ENCODE measurements at places on chromosomes 11 and 22.

DNA sequence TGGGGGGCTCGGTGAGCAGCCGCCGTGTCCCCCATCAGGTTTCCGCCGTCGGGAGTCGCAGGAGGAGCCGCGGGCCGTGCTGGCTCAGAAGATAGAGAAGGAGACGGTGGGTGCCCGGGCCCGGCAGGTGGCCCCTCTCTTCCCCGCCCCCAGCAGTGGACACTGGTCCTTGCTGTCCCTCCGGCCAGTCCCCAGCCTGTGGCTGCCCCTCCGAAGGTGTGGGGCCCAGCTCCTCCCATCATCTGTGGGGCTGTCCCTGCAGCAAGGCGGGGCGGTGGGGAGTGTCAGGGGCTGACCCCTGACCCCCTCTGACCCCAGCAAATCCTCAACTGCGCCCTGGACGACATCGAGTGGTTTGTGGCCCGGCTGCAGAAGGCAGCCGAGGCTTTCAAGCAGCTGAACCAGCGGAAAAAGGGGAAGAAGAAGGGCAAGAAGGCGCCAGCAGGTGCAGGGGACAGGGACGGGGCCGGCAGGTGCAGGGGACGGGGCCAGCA lies 15.3 kb downstream of the EPS8L2 start:
- H3K4me3 ChIP-seq: no peak overlapping the region
- H3K27ac ChIP-seq: peak overlapping the region; percentile 19
- H3K36me3 ChIP-seq: peaks cover 54% of the 10 kb centered on the region
- no peak for DNase-seq
- peaks cover 47% of the 10 kb centered on the region for H3K4me1 ChIP-seq
- peaks cover 35% of the 10 kb centered on the region for H3K27me3 ChIP-seq

- H3K27me3 ChIP-seq: no peaks in the 10 kb centered on the region
- H3K4me3 ChIP-seq: no peak overlapping the region
- H3K36me3 ChIP-seq: peaks cover 52% of the 10 kb centered on the region
- DNase-seq: no peak
- H3K27ac ChIP-seq: no peak overlapping the region
Observed at GRCh38 chr22:46795845-46796565, 33.6 kb downstream of the TBC1D22A start.

DNA sequence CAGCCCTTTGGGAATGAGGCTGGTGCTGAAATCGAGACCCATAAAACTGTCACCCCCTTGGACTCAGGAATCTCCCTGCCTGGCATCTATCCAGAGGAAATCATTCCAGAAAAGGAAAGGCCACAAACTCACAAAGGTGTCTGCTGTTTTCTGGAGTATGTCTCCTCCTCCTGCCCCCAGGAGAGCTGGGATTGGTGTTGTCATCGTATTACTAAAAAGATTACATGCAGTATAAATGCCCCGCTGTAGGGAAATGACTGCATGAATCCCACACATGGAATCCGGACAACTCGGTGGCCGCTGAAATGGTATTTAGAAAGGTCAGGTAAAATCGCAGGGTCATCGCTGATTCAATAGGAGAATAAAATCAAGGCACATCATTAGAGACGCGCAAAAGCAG lies 18.9 kb upstream of the RFPL3 start:
- H3K36me3 ChIP-seq: no peaks in the 10 kb centered on the region
- H3K27ac ChIP-seq: no peak overlapping the region
- H3K4me3 ChIP-seq: no peak overlapping the region
- peaks cover 10% of the 10 kb centered on the region for H3K27me3 ChIP-seq
- no peak for DNase-seq
- no peaks in the 10 kb centered on the region for H3K4me1 ChIP-seq

GRCh38 chr22:24156913-24157821 lies 24.1 kb upstream of the SUSD2 start:
- no peaks in the 10 kb centered on the region for H3K27me3 ChIP-seq
- H3K36me3 ChIP-seq: peaks cover 40% of the 10 kb centered on the region
- H3K4me3 ChIP-seq: peak overlapping the region; percentile 63
- peak overlapping the region; percentile 71 for H3K27ac ChIP-seq
- peaks cover 43% of the 10 kb centered on the region for H3K4me1 ChIP-seq
- DNase-seq: peak; percentile 88

DNA sequence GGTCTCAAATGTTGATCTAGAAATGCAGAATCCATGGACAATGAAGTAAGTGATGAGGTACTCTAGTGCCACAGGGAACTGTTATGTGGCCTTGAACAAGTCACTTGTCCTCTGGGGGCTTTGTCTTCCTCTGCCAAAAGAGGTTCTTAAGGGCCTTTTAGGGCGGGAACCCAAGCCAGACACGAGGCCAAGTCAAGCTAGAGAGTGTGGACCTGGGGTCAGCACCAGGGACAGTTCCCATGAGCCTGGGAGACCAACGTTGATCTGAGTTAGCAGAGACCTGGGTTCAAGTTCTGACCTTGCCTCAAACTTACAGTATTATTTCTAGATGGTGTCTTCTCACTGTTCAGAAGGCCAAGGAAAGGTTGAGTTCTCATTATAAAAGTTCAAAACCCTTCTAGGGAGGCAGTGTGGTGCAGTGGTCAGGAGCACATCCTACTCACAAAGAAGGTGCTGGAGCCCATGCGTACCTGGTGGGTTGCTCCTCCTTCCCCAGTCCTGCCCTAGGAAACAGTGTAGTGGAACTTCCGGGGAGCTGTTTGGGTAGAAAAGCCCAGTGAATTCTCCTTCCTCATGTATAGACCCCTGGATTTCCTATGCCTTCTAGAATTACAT lies 121.5 kb downstream of the CHST1 start:
- DNase-seq: no peak
- no peak overlapping the region for H3K4me3 ChIP-seq
- H3K27me3 ChIP-seq: peaks cover 7% of the 10 kb centered on the region
- no peak overlapping the region for H3K27ac ChIP-seq
- H3K36me3 ChIP-seq: no peaks in the 10 kb centered on the region

- no peaks in the 10 kb centered on the region for H3K4me1 ChIP-seq
- H3K27me3 ChIP-seq: no peaks in the 10 kb centered on the region
- no peak overlapping the region for H3K4me3 ChIP-seq
- DNase-seq: no peak
- H3K36me3 ChIP-seq: no peaks in the 10 kb centered on the region
Observed at GRCh38 chr11:101336858-101337257, 207.2 kb upstream of the PGR start.

- H3K4me3 ChIP-seq: no peak overlapping the region
- no peak overlapping the region for H3K27ac ChIP-seq
- peaks cover 54% of the 10 kb centered on the region for H3K36me3 ChIP-seq
- no peak for DNase-seq
- no peaks in the 10 kb centered on the region for H3K4me1 ChIP-seq
Observed at GRCh38 chr22:41230401-41230785, 10.3 kb downstream of the CHADL start.

DNA sequence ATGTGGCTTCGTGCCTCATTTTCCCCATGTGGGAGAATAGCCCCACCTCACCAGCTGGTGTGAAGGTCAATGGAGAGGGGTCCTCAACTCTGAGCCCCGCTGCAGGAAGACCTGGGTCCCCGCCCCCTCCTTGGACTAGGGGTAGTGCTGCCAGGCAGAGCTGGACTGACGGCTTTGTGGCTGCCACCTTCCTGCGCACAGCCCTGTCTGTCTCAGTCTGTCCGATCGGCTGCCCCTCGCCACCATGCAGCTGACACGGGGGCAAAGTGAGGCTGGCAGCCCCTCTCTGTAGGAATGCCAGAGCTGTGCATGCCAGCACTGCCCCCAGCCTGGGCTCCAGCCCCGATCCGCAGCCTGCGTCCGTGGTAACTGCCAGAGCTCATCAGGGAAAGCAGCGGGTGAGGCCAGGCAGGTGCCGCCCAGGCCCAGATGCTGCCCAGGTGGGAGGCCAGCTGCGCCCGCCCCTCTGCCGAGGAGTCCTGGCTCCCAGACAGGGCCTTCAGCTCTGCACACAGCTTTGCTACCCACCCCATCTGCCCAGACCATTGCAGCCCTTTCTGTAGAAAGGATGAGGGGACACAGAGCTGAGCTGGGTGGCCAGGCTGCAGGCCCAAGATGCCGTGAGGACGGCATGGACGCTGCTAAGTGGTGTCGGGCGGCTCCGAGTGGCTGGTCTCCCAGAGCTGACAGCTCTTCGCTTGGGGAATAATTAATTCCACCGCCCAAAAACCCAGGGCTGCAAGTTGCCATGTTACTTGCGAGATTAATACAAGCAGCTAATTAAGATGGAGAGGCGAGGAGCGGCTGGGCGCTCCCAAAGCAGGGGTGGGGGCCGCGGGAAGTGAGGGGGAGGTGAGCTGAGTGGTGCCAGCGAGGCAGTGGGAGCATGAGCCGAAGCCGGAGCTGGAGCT lies 19.5 kb upstream of the FLRT1 start:
- H3K27ac ChIP-seq: no peak overlapping the region
- H3K4me1 ChIP-seq: no peaks in the 10 kb centered on the region
- DNase-seq: no peak
- H3K4me3 ChIP-seq: no peak overlapping the region
- H3K36me3 ChIP-seq: no peaks in the 10 kb centered on the region

DNA sequence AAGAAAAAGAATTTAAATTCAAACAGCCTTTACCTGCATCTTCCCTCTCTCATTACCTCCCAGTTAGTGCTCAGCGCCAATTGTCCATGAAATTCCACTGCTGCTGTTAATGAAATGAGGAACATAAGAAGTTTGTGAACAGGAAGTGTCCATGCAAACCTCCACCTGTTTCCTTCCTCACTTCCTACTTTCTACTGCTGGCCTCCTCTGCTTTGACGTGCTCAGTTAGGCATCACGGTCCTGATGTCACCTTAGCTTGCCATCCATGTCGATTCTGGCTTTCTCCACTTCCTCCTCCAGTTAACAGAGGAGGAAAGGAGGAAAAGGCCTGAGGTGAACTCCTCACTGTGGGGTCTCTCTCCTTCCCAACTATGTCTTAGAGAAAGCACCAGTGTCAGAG lies 26.9 kb upstream of the HTR3A start:
- DNase-seq: no peak
- H3K4me1 ChIP-seq: no peaks in the 10 kb centered on the region
- H3K4me3 ChIP-seq: no peak overlapping the region
- H3K27ac ChIP-seq: no peak overlapping the region

DNA sequence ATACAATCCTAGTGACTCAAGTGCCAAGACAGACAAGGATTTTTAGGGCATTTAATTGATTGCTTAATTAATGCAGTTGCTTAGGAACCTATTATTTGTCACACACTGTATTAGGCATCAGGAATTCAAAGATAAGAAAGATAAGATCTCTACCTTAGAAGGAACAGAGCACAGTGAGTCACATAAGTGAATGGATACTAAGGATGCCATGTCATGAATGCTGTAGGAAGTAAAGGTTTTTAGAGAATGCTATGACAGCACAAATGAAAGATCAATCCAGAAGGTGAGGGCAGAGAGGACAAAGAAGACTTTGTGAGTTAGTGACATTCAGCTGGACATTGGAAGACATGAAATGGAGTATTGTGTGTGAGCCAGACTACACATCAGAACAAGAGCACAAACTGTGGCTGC lies 147.9 kb upstream of the DDI1 start:
- no peaks in the 10 kb centered on the region for H3K4me1 ChIP-seq
- H3K27ac ChIP-seq: no peak overlapping the region
- no peaks in the 10 kb centered on the region for H3K36me3 ChIP-seq
- no peaks in the 10 kb centered on the region for H3K27me3 ChIP-seq
- DNase-seq: no peak
- no peak overlapping the region for H3K4me3 ChIP-seq

GRCh38 chr11:119473901-119474681 lies 51.1 kb upstream of the THY1 start:
- no peaks in the 10 kb centered on the region for H3K36me3 ChIP-seq
- H3K27me3 ChIP-seq: peaks cover 2% of the 10 kb centered on the region
- no peak overlapping the region for H3K4me3 ChIP-seq
- no peak for DNase-seq
- no peak overlapping the region for H3K27ac ChIP-seq
- H3K4me1 ChIP-seq: no peaks in the 10 kb centered on the region

DNA sequence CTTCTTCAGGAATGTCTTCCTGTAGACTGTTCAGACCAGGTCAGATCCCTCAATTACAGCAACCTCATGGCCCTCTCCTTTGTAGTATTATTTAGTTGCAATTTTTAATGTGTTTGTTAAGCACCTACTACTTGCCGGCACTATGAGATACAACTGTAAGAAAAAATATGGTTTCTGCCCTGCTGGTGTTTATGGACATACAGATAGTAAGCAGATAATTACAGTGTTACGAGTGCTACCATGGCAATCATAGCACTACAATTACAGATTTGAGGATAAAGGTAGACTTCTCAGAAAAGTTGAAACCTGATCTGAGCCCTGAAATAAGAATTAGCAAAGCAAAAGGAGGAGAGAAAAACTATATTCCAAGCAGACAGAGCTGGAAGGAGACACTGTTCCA lies 2.8 kb downstream of the LRRC51 start:
- peaks cover 5% of the 10 kb centered on the region for H3K4me1 ChIP-seq
- no peak overlapping the region for H3K27ac ChIP-seq
- no peak for DNase-seq
- peaks cover 9% of the 10 kb centered on the region for H3K36me3 ChIP-seq

DNA sequence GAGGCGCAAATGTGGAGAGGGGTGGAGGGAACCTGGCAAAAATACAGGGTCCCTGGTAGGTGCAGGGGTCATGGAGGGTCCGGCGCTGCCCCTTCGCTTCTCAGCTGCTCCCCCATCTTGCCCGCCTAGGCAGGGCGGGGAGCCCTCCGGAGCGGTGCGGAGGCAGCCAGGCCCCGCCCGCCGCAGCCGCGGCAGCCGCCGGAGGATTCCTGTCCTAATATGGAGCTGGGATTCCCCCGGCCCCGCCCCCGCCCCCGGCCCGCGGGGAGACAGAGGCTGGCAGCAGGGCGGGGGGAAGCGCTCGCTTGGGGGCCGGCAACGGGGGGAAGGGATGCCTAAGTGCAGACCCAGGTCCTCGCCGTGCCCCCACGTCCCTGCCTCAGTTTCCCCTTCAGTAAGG lies 1.0 kb upstream of the NPAS4 start:
- H3K36me3 ChIP-seq: no peaks in the 10 kb centered on the region
- H3K27ac ChIP-seq: no peak overlapping the region
- peaks cover 31% of the 10 kb centered on the region for H3K27me3 ChIP-seq
- no peak overlapping the region for H3K4me3 ChIP-seq

DNA sequence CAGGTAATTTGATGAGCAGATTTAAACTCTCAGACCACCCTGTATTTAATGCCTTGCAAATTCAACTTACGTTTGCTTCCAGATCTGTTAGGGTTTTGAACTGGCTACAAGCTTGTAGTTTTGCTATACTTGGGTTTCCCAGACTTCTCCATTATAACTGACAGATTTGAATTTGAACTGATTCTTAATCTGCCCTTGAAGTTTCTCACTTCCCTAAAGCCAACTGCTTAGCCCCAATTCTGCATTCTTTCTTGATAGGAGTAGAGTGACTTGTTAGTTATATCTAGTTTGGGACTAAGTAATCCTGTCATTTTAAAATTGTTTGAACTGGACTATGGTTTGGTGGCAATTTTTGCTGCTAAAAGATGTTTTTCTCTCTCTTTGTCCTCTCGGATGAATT lies 9.7 kb downstream of the LAYN start:
- no peaks in the 10 kb centered on the region for H3K4me1 ChIP-seq
- H3K4me3 ChIP-seq: no peak overlapping the region

Measured in large intestine (tissue), 12 donors.